Cerebellum (tissue), 4 donors: ENCODE measurements at places on chromosomes 7 and 10. TPM values are rescaled to one million over a fixed set of nuclear protein-coding genes. Genes with fewer than 3 reads are reported as not detected.

The PPA1 gene
- 137 TPM for total RNA-seq

GRCh38 chr10:114928818-114929217 is 9.2 kb upstream of the TRUB1 start:
- no peak for DNase-seq

GRCh38 chr10:84375011-84375410 is 46.6 kb downstream of the CCSER2 start:
- peak; percentile 38 for DNase-seq

DNA sequence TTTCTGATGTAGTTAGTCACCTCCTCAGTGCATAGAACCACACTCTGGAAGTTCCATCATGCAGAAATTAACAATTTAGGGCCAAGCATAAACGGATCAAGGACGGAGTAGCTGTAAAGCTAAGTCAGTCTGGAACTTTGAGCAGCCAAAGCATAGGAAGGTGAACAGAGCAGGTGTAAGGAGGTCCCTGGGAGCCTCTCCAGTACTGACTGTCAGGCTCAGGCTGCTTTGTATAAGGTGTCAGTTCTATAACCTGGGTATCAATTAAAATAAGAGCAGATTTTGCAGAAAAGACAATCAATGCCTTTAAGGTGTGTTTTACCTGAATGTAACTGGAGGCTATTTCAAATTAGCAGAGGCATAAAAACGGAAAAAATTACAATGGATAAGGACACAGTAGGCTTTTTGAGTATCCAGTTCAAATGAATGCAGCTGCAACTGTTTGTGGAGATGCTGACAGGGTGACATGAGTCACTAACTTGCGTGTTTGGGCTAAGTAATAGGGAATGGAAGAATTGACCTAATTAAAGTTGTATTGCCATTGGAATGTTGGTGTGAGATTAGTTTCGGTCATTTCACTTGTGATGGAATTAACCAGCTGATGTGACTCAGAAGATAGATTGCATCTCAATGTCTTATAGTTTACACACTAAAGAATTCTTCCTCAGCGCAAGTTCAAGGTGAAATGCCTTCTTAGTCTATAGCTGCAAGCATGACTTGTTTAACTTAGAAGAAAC is 417.9 kb upstream of the CNTNAP2 start:
- DNase-seq: no peak

DNA sequence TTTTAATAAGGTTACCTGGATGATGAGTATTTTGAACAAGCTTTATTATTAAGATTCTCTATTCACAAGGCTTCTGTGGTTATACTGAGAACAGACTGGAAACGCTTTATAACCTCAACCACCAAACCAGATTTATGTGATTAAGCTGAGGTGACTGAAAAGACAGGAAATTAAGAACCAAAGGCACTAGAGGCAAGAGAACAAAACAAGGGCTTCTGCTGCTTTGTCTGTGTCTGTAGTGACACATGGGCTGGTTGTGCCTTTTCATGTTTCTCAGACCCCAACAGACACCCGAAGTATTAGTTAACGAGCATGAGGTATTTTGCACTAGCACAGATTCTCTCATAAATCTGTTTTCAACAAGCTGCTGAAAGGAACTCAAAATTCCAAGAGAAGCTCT is 64.4 kb downstream of the RAPGEF5 start:
- no peak for DNase-seq

DNA sequence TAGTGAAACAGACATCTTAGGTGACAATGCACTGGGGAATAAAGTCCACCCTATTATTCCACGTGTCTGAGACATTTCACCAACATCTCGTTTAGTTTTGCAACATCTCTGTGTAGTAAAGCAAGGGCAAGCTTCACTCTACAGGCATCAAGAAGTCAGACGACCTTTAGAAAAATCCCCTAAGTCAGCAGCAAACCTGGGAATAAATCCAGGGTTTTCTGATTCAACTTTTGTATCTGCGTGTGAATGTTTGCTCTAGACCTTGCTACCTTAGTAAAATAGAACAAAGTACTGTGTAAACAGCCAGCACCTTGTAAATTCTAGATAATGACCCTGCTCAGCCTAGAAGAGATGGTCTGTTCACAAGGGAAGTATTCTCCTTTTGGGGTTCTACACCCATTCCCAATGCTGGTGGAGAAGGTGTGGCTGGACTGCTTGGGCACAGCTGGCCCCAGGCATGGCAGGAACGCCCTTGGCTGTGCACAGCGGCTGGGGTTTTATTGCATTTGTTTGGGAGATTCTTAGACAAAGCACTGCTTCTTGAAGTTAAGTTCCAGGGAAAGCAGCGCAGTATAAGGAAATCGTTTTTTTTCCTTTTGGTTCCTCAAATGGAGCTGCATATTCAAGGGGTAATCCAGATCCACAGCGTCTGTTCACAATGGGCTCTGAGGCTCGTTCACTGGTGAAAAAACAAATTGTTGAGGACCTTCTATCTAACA is 38.3 kb upstream of the GALNTL5 start:
- DNase-seq: no peak
